ENCODE measurements at places on chromosomes 16 and 17.

- no peak for DNase-seq
These were observed 29.7 kb upstream of the MYLK3 start for GRCh38 chr16:46777804-46778203.

- DNase-seq = no peak
These were observed 45.2 kb downstream of the AXIN2 start for GRCh38 chr17:65515959-65516948.

GRCh38 chr17:64254755-64255154 is 8.3 kb downstream of the TEX2 start:
- DNase-seq = no peak

- no peak for DNase-seq
These were observed 66.5 kb downstream of the TEX2 start for GRCh38 chr17:64196601-64197000.

GRCh38 chr16:66562986-66563385 is 3.3 kb upstream of the CMTM1 start:
- no peak for DNase-seq

DNA sequence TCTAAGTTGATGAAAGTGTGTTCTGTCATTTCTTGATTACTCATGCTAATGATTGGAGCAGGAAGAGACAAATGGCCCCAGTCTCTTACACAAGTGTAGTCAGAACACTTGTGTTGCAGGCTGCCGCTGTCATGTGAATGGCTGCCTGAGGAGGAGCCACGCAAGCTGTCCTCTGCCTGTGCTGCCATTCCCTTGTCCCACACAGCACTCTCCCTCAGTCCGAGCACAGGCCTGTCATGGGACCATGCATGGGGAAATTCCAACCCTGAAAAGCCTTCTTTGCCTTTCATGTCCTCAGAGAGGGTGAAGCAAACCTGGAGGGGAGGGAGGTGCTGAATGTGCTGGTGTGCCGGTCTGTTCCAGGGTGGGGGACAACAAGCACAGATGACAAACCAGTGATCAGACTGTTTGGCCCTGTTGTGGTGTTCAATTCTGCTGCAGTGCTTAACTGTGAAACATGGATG is 109.4 kb downstream of the MRTFB start:
- DNase-seq = no peak

DNA sequence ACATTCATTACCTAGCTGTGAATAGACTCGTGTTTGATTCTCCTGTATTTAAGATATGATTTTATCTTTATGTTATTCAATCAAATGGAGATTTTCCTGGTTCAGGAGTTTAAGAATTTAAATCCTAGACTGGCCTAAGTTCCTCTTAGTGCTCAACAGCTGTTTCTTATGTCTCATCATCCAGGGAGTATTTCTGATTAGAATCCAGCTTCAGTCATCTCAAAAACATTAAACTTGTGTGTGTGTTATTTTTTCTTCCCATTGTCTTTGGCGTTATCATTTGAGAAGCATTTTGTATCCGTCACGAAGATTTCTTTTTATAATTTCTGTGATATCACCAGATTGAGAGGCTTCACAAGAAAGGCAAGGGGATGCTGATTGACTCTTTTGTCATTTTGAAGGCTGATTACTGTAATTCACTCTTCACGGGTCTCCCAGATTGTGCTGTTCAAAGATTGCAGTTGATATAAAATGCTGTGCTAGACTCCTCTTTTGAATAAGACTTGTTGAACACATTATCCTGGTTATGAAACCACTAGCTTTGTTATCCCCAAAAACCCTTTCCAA is 204.8 kb downstream of the CDH8 start:
- DNase-seq = no peak

DNA sequence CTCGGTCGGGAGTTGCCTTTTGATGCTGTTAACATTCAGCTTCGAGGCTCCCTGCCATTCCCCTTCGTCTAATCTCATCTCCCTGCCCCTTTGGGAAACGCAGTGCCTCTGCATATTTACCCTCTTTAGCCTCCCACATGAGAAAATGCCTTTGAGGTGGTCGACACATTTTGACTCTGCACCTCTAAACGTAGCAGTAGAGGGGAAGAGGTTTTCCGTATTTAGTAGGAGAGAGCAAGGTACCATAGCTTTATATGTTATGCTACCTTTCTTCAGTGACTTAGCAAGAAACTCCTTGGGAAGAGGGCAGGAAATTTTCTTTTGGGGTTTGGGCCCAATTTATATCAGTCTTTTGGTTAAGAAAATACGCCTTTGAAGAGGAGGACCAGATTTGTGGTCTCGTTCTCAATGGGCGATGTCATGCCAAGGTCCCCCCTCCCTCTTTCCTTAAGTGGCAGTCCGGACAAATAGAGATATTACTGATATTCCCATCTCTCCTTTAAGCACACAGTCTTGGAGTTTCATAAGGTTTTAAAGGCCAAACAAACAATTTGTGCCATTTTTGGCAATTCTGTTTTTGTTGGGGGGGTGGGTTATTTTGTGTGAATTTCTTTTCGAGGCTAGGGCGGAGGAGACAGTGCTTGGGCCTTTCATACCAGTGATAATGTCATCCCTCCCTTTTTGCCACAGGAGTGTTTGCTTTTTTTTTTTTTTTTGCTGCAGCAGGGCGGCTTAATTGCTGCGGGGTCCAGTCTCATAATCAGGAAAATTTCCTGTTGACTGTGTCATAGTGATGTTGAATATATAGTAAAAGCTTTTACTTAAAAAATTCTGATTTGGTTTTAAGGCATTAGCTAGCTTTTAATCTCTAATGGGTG is 1.5 kb downstream of the PAFAH1B1 start:
- peak; percentile 26 for DNase-seq

DNA sequence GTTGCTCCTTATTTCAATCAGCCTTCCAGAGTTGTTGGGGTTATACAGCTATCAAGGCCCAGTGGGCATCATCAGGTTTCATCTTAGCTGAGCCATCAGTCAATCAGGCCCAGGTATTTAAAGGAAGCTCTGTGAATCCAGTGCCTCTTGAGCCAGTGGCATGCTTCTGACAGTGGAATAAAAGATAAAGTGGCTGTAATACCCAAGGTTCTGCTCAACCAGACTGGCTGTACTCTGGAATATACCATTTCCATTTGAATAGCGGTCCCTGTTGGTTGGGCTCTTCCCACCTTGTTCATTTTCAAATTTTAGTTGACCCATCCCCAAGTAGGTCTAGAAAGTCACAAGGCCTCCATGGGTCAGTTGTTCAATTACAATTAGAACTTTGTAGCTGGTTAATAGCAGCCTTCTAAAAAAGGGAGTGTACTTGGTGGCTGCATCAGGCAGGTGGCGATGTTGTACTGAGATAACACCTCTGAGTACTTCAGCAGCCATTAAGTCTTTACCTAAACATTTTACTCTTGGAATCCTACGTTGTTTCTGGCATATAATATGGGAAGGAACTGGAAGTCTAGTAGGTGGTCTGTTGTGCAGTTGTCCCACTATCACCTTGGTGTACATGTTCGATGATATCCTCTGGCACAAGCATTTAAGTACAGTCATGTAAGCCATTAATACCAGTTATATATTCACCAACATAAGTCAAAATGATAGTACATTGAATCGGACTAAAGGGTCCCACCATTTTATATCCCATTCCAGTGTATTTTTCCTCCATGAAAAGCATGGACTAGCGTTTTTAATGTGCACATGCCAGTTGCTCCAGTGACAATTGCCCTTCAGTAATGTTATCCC is 294.1 kb downstream of the BCAS3 start:
- peak; percentile 47 for DNase-seq

GRCh38 chr16:79229361-79229760 is 371.2 kb downstream of the MAF start:
- no peak for DNase-seq

GRCh38 chr16:441447-441846 is 16.0 kb downstream of the RAB11FIP3 start:
- no peak for DNase-seq

- DNase-seq = no peak
These were observed 9.6 kb downstream of the JPT2 start for GRCh38 chr16:1687427-1688316.

DNA sequence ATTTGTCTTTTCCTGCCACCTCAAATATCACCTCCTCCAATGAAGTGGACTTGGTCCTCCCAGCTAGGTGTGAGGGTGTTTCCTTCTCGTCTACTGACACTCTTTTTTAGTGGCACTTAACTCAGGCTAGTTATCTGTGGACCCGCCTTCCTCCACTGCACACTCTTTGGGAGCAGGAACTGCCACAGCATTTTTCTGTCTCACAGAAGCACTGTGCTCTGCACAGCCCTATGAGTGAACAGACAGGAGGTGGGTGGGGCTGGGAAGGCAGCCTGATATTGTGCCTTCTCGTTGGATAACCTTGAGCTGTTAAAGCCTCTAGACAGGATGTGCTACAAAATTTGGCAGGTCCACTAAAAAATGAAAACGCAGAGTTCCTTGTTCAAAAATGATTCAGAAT is 31.9 kb upstream of the HOXB13 start:
- DNase-seq = no peak

DNA sequence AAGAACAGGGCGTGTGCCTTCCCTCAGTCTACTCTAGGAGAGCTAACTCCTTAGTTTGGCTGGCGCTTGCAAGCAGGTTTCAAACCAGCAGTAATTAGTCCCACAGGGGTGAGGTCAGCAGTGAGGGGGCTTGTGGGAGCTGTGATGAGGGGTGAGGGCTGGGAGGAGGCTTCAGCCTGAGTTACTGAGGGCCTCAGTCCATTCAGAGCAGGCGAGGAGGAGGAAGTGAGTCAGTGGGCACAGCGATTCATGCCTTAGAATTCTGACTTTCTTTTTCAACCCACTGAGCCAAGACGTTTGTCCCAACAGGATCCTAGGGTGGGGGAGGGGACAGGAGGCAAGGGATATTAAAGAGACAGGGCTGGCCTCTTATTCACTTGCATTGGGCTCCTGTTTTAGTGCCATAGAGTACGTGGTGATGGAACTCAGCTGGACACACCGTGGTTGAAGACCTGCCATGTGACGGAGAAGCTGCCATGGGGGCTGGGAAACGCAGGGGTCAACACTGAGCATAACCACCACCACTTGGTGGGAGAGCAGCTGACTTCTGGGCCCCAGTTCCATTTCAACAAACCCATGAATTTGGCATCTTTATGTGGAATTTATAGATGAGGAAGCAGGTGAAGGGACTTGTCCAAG is 8.3 kb upstream of the ITGA3 start:
- no peak for DNase-seq

- no peak for DNase-seq
These were observed 66.5 kb upstream of the LGALS9 start for GRCh38 chr17:27564463-27564862.

DNA sequence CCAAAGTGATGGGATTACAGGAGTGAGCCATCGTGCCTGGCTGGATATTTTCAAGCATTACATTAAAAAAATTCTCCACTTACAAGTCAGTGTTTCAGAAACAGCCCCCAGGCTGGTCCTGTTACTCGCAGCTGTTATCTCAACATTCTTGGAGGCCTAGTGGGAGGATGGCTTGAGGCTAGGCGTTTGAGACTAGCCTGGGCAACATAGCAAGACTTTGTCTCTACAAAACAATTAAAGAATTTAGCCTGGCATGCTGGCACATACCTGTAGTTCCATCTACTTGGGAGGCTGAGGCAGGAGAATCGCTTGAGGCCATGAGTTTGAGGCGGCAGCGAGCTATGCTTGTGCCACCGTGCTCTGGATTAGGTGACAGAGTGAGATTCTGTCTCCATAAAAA is 26.5 kb upstream of the SPNS3 start:
- DNase-seq = no peak

DNA sequence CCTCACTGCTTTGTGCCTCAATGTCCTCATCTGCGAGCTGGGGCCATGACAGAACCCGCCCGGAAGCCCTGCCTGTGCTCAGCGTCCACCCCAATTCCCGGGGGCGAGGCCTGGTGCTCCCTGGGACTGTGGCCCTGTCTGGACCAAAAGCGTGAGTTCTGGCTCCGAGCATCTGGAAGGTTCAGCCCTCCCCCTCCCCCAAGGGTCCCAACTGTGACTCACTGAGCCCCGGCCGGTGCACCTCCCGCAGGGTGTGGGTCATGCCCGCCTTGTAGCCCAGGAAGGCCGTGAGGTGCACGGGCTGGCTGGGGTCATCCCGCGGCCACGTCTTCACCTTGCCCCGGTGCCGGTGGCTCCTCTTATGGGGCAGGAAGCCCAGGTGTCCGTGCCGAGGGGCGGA is 755 bp downstream of the RPL3L start:
- DNase-seq = no peak

- DNase-seq = no peak
These were observed 38.7 kb upstream of the IL21R start for GRCh38 chr16:27363246-27363632.

- no peak for DNase-seq
These were observed 73.5 kb upstream of the DNAJA2 start for GRCh38 chr16:47046726-47047523.

GRCh38 chr17:81508639-81509206 is 3.9 kb downstream of the ACTG1 start:
- no peak for DNase-seq

GRCh38 chr17:47816111-47816735 is 5.4 kb downstream of the OSBPL7 start:
- DNase-seq = no peak

All from CD4-positive, alpha-beta T cell treated with Interleukin-10 for 1 hour (primary cell).